ENCODE measurements at places on chromosomes 2 and 18.

- no peak for DNase-seq
Observed at GRCh38 chr2:121194626-121195025, 90.4 kb downstream of the TFCP2L1 start.

- DNase-seq: no peak
Observed at GRCh38 chr2:102950371-102950946, 188.6 kb downstream of the TMEM182 start.

DNA sequence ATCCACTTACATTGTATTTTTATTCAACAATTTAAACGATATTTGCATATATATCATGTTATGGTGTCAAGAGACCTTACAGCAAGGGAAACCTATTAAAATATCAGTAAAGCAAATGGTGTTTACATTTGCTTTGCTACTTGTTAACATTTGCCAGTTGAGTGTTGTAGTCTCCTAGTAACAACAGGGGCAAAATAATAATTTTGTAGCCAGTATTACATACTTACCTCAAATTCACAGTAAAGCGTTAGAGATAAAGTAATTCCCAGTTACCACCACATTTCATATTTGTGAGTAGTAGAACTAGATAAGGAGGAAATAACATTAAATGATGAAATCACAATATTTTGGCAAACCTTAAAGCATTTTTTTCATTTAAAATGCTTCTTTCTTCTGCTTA, 71.3 kb downstream of the FASTKD2 start:
- DNase-seq: no peak

DNA sequence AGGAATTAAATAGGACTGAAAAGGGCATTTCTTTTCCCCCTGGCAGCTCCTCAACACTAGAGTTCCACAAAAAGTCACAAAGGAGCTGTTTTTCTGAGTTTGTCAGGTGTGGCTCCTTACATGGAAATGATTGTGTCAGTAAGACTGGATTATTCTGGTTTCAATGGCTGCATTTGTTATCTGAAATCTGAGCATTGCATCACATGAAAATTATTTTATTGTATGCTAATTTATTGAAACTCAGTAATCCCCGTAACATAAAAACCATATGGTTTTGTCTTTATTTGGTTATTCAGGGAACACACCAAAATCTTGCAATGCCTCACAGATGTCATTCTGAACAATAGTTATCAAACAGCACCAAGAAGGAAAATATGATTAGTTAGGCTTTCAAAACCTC, 439.7 kb upstream of the TNP1 start:
- DNase-seq: no peak

- no peak for DNase-seq
Observed at GRCh38 chr18:2687390-2688001, 32.0 kb downstream of the SMCHD1 start.

- no peak for DNase-seq
Observed at GRCh38 chr18:36465970-36466369, 168.5 kb downstream of the FHOD3 start.

- no peak for DNase-seq
Observed at GRCh38 chr2:69453475-69454129, 16.4 kb upstream of the NFU1 start.

DNA sequence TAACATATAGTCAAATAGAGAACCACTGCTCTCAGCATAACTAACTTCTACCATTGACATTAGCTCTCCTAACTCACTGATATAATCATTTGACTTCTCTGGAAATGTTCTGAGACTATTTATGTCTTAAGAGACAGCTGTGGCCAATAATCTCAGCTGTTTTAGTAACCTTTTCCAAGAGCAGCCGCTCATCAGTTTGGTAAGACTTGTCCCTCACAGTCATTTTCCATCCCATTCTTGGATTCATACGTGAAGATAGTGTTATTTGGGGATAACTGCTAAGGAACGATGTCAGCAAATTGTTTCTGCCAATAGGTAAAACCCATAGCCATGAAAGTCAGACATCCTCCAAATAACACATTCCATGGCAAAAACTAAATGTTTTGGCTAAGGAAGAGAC, 127.8 kb downstream of the LNPK start:
- no peak for DNase-seq

DNA sequence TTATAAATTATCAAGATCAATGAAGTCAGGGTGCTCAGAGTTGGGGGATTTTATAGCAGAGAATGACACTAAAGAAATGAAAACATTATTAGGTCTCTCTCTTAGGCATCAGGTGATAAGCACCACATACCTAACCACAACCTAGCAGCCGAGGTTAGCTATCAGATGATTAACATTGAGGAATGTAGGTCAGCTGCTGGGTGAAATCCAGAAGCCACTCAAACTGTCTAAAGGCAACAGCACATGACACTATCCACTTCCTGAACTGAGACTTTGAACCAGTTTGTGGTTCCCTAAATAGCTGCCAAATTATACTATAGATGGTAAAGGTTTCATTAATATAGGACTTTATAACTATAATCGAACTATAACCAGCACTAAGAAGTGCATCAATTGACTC, 4.7 kb downstream of the EPG5 start:
- peak; percentile 55 for DNase-seq

GRCh38 chr2:39094717-39095363, 26.0 kb downstream of the SOS1 start:
- no peak for DNase-seq

- no peak for DNase-seq
Observed at GRCh38 chr2:119700866-119701265, 21.9 kb downstream of the TMEM177 start.

GRCh38 chr2:203689426-203690116, 16.9 kb upstream of the CD28 start:
- DNase-seq: no peak
